ENCODE measurements at places on chromosomes 6 and 20.

DNA sequence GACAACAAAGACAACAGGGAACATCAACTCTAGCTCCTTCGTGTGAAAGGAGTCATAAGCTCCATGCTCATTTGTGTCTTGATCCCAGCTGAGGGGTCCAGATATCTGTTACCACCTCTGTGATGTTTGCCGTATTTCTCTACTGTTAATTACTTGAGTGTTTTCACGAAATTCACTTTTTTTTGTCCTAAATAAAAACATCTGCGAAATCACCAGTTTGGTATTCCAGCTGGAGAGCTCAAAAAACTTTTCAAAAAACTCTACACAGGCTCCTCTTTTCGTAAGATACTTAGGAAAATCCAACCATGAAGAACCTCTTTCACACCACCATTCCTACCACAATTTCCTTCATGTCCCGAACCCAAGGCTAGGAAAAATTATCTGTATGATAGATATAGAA is 25.3 kb downstream of the TRAF3IP2 start:
- DNase-seq, result no peak

DNA sequence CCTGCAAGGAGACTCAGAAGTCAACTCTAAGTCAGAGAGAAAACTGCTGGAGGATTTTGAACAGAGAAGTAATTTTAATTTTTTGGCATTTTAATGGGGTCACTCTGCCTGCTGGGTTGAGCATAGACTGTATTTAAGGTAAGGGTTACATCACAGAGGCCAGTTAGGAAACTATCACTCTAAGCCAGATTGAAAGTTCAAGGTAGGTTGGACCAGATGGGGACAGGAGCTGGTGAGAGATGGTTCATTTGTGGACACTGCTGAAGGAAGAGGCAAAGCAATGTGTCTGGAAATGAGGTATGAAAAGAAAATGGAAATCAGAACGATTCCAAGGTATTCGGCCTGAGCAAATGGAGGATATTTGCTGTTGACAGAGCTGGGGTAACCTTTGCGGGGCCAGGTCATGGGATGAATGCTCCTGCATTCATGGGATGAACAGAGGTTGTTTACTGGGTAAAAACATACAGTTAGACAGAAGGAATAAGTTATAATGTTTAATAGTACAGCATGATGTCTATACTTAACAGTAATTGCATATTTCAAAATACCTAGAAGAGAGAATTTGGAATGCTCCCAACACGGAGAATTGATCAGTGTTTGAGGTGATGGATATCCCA is 26.9 kb downstream of the FRK start:
- no peak for DNase-seq

DNA sequence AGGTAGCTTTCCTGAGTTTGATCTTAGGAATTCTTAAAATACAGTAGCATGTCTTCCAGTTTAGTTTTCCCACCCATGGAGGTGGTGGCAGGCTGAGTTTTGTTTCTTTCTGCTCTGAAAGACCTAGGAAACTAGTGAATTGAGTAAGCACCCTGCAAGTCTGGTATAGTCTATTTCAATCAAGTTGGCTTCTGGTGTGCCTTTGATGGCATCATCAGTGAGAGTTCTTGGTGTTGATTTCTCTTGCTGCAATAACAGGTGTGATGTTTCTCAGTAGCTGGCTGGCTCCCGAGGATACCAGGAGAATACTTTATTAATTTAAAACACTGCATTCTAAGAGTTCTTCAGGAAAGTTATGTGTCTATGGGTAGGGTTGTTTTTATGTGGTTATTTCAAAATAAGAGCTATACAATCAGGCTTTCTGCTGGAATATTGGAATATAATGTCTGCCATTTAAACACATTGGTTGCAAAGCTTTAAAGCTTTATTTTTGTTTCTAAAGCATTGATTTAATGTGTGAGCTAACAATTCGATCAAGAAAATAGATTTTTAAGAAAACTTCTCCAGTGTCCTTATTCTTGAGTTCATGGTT is 19.0 kb downstream of the VAPB start:
- DNase-seq, result no peak

DNA sequence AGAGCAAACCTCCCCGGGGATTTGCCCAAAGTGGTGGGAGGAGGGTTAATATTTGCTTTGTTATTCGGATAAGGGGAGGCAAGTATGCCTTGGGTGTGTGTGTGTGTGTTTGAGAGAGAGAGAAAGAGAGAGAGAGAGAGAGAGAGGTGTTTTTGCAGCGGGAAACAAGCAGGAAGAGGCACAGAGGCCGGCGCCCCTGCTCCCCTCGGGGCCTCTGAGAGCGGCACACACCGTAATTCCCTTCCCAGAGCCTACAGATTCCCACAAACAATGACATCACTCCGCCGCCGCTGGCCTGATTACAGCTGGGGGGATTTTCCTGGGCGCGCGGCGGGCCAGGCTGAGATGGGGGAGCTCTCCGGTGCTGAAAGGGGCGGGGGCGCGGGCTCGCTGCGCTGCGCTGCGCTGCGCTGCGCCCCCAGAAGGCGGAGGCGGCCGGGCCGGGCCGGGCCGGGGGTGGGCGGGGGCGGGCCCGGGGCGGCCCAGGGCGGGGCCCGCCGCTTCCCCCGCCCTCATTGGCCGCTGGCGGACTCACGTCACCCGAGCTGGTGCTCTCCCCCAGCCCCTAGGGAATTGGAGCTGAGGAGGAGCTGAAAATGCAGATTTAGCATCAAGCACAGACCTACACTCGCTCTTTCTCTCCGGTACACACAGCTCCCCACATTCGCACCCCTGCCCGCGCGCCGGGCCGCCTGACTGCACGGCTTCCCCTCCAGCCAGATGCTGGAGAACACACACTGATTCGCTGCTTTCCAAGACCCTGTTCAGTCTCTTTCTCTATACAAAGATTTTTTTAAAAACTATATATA is at the start of gene PCSK2:
Gene PCSK2 (plus strand): TSS at position 631 of the 809 bp plus-strand sequence. CDS start 266 bp downstream, outside the sequence.
- no peak for DNase-seq

DNA sequence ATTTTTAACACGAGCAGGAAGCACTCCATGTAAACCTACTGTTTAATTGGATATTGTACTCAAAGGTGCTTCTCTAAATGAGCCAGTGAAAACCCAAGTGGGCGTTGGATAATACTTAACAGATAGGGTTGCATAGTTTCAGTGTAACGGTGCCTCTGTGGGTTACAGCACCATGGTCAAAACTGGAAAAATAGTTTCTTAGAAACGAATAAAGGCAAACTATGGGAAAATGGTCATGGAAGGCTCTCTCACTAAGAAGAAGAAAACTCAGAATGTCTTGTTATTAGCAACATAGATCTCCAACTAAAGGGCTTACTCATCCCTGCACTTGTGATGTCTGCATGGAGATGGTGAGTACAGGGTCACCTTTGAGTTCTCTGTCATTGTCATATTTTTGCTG is 59.1 kb upstream of the NEDD9 start:
- DNase-seq, result no peak

- no peak for DNase-seq
These were observed 472.2 kb downstream of the UTRN start for GRCh38 chr6:144757299-144757698.

- DNase-seq, result no peak
These were observed 76.8 kb downstream of the PTPRK start for GRCh38 chr6:128443553-128443952.

- no peak for DNase-seq
These were observed 59.0 kb upstream of the TULP4 start for GRCh38 chr6:158253248-158253647.

DNA sequence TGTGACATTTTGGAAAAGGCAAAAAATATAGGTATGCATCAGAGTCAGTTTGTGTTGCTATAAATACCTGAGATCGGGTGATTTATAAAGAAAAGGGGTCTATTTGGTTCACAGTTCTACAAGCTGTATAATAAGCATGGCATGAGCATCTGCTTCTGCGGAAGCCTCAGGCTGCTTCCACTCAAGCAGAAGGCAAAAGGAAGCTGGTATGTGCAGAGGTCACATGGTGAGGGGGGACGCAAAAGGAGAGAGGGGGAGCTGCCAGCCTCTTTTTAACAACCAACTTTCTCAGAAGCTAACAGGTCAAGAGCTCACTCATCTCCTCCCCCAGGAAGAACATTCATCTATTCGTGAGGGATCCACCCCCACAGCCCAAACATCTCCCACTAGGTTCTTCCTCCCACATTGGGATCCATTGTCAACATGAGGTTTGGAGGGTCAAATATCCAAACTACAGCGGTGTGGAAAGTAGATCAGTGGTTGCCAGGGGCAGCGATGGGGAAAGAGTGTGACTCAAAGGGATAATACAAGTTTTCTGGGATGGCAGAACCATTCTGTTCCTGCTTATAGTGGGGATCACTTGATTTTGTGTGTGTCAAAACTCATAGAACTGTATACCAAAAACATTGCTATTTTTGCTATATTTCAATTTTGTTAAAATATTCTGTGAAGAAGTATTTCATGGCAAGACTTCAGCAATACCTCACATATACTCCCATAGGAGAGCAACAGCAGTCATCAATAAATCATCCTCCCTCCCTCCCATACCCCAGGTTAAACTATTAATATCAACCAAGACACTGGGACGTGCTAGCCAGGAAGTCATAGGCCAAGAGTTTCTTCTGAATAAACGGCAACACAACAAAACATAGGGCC is 9.9 kb upstream of the FAM50B start:
- no peak for DNase-seq

DNA sequence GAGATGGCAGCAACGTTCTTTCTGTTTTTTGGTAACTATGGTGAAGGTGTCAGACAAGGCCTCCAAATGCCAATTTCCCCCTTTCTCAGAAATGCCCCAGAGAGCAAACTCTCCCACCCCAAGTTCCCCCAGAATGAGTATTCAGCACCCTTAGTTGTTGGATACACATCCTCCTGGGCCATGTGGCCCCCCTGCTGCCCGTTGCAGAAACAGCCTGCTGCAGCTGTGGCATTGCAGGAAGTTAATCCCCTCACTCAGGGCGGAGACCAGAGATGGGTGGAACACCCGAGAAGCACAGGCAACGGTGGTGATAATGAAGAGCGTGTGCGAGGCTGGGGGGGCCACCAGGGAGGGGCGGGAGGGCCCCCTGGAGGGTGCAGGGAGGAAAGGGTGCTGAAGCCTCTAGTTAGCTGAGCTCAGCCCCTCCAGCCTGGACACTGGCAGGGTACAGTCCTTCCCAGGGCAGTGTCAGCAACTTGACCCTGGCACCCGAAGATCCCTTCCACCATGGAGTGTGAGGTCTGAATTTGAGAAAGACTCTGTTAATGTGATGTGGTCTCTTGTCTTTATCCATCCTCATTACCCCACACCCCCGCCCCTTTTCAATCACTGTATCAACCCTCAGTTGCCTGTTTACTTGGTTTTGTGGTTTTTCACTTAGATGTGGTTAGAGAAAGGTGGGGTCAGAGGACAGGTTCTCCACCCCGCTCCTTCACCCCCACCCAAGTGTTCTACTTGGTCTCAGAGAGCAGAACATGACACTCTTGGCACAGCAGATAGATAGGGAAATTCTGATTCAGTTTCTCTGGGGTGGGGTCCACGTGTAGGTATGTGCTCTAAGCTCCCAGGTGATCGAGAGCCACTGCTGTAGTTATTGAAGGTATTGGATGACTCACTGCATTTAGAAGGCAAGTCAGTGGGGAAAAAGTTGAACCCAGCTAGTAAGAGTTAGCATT is 208.8 kb upstream of the SUPT3H start:
- no peak for DNase-seq

Data from hematopoietic multipotent progenitor cell treated with erythropoietin and hydrocortisone succinate and interleukin-3 and kit ligand, for 17 days (in vitro differentiated cells).